Breast epithelium (tissue), 4 donors: ENCODE measurements at places on chromosomes 1 and 21. TPM values are rescaled to one million over a fixed set of nuclear protein-coding genes. Genes with fewer than 3 reads are reported as not detected.

DNA sequence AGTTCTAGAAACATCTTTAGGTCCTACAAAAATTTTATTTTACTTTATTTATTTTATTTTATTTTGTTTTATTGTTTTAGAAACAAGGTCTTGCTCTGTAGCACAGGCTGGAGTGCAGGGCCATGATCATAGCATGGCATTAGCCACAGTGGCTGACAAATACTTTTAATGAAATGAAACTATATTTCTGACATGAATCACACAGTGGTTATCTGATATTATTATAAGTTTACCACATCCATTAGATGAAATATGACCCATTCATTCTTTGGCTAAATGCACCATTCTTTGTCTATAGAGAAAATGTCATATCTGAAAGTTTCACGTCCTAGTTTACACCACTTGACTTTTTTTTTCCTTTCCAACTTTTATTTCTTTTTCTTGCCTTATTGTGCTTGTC, 613.4 kb upstream of the ADAMTS5 start:
- H3K36me3 ChIP-seq: no peaks in the 10 kb centered on the region
- H3K27ac ChIP-seq: no peak overlapping the region
- H3K27me3 ChIP-seq: no peaks in the 10 kb centered on the region
- no peak overlapping the region for H3K4me3 ChIP-seq

- H3K27ac ChIP-seq: no peak overlapping the region
- H3K4me1 ChIP-seq: no peaks in the 10 kb centered on the region
- H3K4me3 ChIP-seq: no peak overlapping the region
- no peak for DNase-seq
- no peaks in the 10 kb centered on the region for H3K27me3 ChIP-seq
Measured at GRCh38 chr21:41754479-41754891, 12.4 kb downstream of the RIPK4 start.

GRCh38 chr1:159177272-159177907, 6.0 kb downstream of the CADM3 start:
- no peaks in the 10 kb centered on the region for H3K36me3 ChIP-seq
- H3K27me3 ChIP-seq: peaks cover 33% of the 10 kb centered on the region
- H3K27ac ChIP-seq: no peak overlapping the region

DNA sequence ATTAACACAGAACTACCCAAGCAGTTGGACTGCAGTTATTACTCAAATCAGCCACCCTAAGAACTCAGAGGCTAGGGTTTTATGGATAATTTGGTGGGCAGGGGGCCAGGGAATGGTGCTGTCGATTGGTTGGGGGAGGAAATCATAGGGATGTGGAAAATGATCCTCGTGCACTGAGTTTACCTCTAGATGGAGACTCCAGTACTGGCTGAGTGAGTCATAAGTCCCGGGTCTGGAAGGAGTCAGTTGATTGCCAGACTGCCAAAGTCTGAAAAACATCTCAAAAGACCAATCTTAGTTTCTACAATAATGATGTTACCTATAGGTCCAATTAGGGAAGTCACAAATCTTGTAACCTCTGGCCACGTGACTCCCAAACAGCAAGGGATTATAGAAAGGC, 257.5 kb upstream of the PRMT6 start:
- H3K27me3 ChIP-seq: no peaks in the 10 kb centered on the region
- no peaks in the 10 kb centered on the region for H3K36me3 ChIP-seq
- DNase-seq: no peak
- no peak overlapping the region for H3K27ac ChIP-seq

- H3K27me3 ChIP-seq: no peaks in the 10 kb centered on the region
- no peak for DNase-seq
- H3K27ac ChIP-seq: no peak overlapping the region
- no peaks in the 10 kb centered on the region for H3K36me3 ChIP-seq
- peaks cover 4% of the 10 kb centered on the region for H3K4me1 ChIP-seq
- H3K4me3 ChIP-seq: no peak overlapping the region
Measured at GRCh38 chr1:40742363-40743061, 41.1 kb upstream of the KCNQ4 start.

Gene ALX3
- 0.44 TPM for total RNA-seq

Gene IL19
- total RNA-seq: not detected
